ENCODE measurements at places on chromosomes 5 and 9. TPM values are rescaled to one million over a fixed set of nuclear protein-coding genes. Genes with fewer than 3 reads are reported as not detected.

GRCh38 chr5:77232574-77233358 is 22.3 kb downstream of the PDE8B start:
- no peak for DNase-seq

- DNase-seq = no peak
Measured at GRCh38 chr9:101403516-101404285, 5.0 kb downstream of the ZNF189 start.

Gene CCIN
- total RNA-seq = not detected

- DNase-seq = no peak
Measured at GRCh38 chr5:113788141-113788655, 274.7 kb downstream of the YTHDC2 start.

- no peak for DNase-seq
Measured at GRCh38 chr5:60521376-60522291, 178.3 kb downstream of the DEPDC1B start.

DNA sequence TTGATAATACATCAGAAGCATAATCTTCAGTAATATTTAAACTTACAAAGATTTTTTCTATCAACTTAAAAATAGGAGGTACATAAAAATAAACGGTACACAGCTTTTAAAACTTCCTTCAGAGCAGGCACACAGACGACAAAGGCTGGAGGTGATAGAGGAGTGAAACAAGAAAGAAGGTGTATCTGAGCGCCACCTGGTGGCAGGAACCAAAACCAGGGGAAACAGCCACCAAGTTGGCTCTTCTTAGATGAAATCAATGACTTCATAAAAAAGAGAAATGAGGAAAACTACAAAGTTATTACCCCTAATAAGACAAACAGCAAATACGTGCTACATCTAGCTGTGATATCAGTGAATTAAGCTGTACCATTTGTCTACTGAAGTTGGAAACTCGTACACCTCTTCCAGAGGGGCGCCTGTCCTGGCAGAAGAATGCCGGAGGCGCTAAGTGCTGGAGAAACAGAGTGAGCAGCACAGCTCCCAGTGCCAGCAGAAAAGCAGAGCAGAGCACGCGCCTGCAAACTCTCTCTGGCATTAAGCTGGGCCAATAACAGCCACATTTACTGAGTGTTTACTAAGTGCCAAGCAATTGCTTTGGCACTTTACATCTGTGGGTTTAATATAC is 85.9 kb downstream of the SETX start:
- DNase-seq = peak; percentile 38

Gene TTC39B
- total RNA-seq = 6.9 TPM

GRCh38 chr9:86178503-86178902 is 79.1 kb upstream of the GOLM1 start:
- DNase-seq = no peak

GRCh38 chr9:115373000-115373709 is 255.2 kb upstream of the TNC start:
- no peak for DNase-seq

DNA sequence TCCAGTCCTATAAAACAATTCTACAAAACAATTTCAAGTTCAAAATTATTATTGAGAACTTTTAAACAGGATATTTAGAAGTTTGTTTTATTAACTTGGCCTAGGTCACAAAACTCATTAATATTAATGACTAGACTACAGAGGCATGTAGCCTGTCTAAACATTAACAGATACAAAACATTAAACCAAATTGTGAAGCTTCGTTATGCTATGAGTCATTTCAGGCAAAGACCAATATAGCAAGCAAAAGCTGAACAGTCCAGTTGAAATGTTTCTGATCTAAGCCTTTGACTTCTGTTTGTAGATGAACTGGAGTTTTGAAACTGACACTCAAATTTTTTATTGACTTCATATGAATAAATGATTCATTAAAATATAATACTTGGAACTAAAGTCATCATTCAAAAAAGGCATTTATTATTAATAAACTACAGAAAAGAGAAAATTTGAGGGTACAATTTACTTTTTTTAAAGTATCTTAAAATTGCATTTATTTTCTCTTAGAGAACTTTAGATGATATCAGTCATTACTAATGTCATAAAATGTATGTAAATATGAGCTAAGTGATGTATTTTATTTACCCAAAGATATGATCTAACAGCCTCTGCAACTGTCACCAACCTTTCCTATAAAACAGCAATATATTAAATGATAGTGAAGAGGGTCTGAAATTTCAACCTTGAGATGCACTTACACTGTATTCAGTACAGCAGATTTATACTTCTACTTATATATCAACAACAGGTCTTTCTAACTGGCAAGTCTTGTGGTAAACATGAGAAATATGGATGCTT is 188.8 kb downstream of the COMMD10 start:
- no peak for DNase-seq

Gene PCDHGA6
- total RNA-seq = 12.3 TPM

All from occipital lobe (tissue), 3 donors.